Fibroblast of skin of right biceps (primary cell): ENCODE measurements at places on chromosomes 2 and 18.

- DNase-seq, result peak; percentile 3
Measured at GRCh38 chr18:47151439-47151838, 1.1 kb upstream of the HDHD2 start.

GRCh38 chr2:229901819-229902218 lies 20.0 kb downstream of the TRIP12 start:
- peak; percentile 89 for DNase-seq

DNA sequence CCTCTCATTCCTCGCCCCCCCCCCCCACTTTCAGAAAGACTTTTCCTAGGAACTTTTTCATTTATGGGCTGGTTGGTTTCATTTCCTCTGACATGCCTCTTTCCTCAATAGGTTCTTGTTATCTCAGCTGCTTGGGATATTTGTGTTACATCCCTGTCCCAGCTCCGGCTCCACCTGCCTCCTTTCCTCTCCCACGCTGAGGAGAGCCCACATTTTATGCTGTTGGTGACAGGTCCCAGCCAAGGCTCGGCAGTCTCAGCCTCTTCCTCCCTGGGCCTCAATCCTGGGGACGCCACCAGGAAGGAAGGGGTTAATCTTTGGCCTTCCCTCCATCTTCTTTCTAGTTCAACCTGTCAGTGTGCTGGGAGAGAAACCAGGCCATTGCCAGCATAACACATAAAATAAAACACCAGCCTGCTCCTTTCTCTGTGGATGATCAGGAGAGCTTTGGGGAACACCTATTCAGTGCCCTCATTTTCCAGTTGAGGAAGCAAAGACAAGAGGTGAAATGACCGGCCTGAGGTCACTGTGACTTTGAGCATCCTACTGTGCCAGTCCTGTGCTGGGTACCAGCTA lies 216.9 kb upstream of the TNP1 start:
- DNase-seq, result no peak

GRCh38 chr2:126221506-126221905 lies 434.5 kb upstream of the GYPC start:
- no peak for DNase-seq

DNA sequence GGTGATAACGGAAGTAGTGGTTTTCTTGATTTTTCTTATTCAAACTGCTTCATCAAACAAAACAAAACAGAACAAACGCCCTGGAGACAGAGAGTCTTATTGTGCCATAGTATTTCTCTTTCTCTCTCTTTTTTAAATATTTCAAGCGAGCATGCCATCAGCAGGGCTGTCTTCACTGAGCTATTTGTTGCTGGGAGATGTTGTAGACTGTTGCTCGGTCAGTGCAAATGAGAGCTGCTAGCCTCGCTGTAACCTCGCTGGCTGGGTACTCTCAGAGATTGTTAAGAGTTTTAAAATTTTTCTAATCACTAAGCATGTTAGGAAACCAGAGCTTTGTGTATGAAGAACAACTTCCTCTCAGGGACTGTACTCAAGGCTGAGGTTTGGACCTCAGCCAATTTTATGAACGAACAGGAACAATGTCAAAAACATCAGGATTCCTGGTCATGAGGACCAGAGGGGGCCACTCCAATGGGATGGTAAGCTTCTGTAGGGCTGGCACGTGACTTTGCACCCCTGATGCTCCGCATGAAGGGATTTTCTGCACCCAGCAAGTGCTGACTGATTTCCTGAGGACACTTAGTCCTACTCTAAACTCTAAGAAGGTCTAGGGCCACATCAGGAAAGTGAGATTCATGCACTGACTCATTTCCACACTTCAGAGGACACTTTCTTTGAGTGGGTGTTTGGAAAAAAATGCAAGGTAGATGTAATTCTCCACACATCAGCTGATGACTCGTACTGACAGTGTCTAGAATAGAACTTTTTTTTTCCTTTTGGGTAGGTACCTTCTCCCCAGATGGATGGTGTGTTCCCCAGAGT lies 59.8 kb upstream of the IL1R1 start:
- DNase-seq, result peak; percentile 91

GRCh38 chr2:141464995-141465394 lies 665.8 kb downstream of the LRP1B start:
- no peak for DNase-seq

- no peak for DNase-seq
Measured at GRCh38 chr2:119480718-119481142, 43.6 kb downstream of the SCTR start.

- no peak for DNase-seq
Measured at GRCh38 chr2:63436488-63436887, 151.8 kb downstream of the WDPCP start.

DNA sequence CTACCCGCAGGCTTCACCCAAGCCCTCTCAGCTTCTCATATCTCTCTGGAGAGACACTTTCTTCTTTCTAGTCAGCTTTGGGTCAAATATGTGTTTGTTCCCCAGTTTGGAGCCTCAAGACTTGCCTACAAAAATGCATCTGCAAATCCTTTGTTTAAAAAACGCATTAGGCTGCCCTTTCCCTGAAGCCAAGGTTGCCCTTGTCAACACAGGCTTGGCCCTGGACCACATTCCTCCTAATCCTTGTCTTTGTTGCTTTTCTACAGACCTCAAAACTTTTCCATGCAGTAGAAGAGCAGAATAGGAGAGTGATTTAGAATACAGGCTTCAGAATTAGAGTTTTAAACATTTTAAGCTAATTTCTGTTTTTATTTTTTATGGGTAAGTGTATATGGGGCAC lies 307.8 kb downstream of the NAPG start:
- DNase-seq, result no peak

DNA sequence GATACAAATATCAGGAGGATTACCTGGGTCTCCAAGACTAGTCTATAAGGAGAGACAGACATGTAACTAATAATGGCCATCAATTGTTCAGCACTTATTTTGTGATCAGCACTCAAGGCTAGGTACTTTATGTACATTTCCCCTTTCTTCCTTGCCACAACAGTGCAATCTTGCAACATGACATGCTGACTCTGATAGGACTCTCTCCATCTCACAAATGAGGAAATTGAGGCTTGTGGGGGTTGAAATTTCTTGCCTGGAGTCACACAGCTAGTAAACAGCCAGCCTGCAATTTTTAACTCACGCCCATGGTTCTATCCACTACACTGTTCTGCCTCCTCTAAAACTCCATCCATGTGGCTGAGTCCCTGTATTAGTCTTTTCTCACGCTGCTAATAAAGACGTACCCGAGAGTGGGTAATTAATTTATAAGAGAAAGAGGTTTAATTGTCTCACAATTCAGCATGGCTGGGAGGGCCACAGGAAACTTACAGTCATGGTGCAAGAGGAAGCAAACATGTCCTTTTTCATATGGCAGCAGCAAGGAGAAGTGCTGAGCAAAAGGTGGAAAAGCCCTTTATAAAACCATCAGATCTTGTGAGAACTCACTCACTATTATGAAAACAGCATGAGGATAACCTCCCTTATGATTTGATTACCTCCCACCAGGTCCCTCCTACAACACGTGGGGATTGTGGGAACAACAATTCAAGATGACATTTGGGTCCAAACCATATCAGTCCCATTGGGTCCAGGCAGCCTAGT lies 302.4 kb downstream of the PLCL1 start:
- no peak for DNase-seq

- DNase-seq, result no peak
Measured at GRCh38 chr2:241601841-241602240, 35.1 kb downstream of the THAP4 start.

GRCh38 chr2:202311823-202312388 lies 46.3 kb downstream of the NOP58 start:
- DNase-seq, result no peak

DNA sequence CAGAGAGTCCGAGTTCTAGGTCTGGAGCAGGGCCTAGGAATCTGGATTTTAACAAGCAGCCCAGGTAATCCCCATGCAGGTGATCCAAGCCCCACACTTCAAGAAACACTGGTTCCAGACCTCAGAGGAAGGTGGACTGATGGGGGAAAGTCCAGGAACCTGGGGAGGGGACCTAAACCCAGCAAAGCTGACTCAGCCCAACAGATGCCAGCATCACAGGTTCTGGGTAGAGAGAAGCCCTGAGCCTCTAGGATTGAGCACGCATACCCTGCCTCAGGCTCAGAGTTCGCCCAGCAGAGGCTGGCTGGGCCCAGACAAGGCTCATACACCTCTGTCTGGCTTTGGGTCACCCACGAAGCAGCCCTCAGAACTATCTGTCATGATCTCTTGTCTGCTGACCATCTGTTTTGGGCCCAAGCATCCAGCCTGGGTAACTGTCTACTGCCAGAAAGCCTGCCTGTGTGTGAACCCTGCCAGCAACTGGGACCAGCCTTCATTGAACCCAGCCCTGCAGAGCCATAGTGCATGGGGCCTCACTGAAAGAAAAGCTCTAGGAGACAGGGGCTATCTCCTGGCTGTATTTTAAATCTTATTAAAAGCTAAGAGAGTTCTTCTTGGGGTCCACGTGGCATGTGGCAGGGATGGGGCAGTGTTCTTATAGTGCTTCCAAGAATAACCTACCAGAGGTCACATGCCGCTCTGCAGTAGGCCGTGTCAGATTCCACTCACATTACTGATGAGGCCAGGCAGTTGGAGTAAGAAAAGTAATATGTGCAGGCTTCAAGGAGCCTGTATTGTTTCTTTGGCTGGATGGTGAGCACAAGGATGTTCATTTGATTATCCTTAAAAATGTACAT lies 7.4 kb downstream of the TMEM127 start:
- DNase-seq, result no peak

- DNase-seq, result peak; percentile 79
Measured at GRCh38 chr2:39723946-39724827, 54.9 kb downstream of the THUMPD2 start.

DNA sequence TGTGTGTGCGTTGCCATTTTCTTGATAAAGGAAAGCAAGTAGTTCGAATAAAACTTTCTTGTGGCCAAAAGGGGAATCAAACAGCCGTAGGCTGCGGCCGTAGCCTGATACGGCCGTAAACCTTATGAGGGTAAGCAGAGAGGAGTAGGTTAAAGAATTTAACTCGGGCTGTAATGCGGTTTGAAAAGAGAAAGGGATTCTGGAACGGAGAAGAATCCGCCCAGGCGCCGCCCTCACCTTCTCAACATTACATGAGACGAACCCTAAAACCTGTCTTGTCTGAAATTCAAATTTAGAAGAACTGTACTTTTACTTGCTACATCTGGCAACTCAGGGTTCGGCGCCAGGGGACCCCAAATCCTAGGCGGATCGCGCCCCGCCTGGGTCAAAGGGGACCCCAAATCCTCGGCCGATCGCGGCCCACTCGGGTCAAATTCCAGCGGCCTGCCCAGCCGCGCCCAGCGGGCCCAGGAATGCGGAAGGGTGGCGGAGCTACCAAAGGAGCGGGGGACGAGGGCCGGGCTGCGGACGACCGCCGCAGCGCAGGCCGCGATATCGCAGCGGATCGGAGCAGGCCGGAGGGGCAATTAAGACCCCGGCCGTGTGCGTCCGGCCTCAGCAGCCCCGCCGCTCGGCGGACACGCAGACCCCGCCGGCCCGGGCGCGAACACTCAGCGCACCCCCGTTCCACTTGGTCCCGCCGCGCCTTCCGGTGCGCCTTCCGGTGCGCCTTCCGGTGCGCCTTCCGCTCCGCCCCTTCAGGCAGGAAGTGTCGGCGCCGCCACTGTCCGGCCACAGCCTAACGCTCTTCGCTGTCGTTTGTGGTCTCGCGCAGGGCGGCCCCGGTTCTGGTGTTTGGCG lies at the start of gene MYL12B:
TSS of gene MYL12B (plus strand) at position 761 of the 861 bp plus-strand sequence. CDS start 10,766 bp downstream, outside the sequence.
- DNase-seq, result peak; percentile 83

DNA sequence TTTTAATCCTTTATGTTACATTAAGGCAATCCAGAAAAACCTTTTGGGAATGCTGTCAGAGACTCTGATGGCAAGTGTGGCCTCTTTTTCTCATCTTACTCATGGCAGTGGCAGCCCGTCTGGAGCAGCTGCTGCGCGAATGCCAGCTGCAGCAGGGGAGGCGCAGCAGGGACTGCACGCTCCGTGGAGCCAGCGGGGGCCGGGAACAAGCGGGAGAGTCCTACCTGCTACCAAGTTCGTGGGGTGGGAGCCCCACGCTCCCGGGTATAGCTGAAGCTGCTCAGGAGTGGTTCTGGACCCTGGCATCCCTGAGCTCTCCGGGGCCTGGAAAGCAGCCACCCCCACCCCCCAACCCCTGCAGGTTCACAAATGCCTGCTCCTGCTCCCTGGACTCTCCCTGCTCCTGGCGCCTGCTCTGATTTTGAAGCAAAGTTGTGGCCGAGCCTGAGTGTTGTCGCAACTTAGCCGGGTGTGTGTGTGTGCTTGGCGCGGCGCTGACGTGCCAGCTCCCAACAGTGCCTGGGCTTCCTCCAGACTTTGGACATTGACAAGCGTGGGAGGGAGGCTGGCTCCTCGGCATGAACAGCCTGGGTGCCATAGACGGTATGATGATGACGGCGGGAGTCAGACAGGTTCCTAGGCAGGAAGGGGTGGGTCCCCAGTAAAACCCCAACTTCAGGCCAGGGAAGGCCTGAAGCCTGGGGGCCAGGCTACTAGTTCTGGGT lies 21.7 kb downstream of the TMX3 start:
- no peak for DNase-seq

- DNase-seq, result peak; percentile 71
Measured at GRCh38 chr2:162258686-162259085, 15.4 kb upstream of the FAP start.

- no peak for DNase-seq
Measured at GRCh38 chr2:234318361-234318760, 178.5 kb downstream of the ARL4C start.

DNA sequence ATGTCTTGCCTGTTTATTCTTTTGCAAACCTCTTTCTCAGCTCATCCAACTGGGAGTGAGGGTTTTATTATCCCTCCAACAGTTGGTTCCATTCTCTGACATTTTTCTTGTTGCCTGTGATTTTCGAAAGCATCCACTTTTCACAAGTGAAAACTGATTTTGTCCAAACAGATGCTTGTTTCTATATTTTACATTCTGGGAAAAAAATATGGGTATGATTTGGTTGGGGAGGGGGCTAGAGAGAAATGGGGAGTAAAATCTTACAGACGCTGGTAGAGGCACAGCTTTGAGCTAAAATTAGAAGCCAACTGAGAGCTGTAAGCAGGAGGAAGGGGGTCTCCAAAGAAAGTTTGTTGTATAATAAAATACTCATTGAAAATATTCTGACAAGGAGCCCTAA lies 745.3 kb upstream of the CELF4 start:
- DNase-seq, result no peak

DNA sequence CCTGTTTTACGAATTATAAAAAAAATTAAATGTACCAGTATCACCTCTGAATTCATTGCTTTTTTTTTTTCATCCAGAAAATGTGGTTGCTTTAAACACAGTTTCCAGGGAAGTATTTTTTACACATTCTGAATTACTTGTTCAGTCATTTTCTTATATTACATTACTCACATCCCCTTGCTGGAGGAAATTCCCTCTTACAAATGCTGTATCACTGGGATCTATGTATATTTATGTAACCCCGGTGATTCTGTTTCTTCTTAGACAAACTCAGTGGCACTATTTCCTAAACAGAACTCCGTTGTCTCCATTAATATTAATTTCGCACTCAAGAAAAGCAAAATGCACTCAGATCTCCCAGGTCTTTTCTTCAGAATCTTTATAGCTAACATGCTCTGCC lies 1078.5 kb upstream of the ZEB2 start:
- DNase-seq, result peak; percentile 74
